Activated T-helper 1 cell treated with Interleukin-2 at 50 U/mL for 16 hours (primary cell): ENCODE measurements at places on chromosomes 7 and 10.
A peak's percentile ranks its signal among the peaks of the same experiment; 100 is the strongest.

DNA sequence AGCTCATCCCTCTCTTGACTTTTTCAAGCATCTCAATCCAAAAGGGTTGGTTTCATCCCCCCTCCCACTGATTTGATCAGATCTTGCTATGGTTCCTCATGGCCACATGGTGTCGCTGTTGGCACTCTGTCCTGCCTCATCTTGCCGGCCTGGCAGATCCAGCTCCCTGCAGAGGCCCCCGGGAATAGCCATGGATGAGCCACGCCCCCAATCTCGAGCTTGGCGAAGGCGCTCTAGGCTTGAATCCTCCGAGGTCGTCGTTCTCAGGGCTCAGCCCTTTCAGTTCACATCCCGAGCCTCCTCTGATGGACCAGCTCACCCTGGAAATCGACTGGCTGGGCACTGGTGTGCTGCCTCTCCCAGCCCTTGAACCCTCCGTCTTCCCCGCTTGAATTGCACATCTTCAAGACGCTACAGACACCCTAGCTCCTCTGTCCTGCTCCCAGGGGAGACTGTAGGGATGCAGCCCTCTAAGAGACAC lies 628.7 kb downstream of the TYW1 start:
- no peak for DNase-seq

- no peak for DNase-seq
Observed at GRCh38 chr7:66099232-66099550, 15.5 kb upstream of the CRCP start.

- no peak for DNase-seq
Observed at GRCh38 chr10:14478604-14479003, 147.9 kb upstream of the FRMD4A start.

DNA sequence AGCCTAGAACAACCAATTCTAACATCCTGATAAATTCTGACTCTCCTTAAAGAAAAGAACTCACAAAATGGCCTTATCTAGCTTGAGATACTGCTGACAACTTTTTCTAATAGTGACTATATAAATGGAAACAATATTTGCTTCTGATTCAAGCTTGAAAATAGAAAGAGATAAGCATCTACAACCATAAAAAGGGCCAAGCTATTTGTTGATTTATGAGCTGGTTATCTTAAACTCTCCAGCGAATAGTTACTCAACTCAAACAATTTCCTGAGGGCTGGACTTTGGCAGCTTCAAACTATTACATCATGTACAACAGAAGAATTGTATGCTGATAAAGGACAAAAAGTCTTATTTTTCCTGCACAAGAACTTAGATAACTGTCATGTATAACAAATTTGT lies 4.6 kb downstream of the USP54 start:
- no peak for DNase-seq

- no peak for DNase-seq
Observed at GRCh38 chr7:95579318-95579717, 17.0 kb downstream of the PDK4 start.

DNA sequence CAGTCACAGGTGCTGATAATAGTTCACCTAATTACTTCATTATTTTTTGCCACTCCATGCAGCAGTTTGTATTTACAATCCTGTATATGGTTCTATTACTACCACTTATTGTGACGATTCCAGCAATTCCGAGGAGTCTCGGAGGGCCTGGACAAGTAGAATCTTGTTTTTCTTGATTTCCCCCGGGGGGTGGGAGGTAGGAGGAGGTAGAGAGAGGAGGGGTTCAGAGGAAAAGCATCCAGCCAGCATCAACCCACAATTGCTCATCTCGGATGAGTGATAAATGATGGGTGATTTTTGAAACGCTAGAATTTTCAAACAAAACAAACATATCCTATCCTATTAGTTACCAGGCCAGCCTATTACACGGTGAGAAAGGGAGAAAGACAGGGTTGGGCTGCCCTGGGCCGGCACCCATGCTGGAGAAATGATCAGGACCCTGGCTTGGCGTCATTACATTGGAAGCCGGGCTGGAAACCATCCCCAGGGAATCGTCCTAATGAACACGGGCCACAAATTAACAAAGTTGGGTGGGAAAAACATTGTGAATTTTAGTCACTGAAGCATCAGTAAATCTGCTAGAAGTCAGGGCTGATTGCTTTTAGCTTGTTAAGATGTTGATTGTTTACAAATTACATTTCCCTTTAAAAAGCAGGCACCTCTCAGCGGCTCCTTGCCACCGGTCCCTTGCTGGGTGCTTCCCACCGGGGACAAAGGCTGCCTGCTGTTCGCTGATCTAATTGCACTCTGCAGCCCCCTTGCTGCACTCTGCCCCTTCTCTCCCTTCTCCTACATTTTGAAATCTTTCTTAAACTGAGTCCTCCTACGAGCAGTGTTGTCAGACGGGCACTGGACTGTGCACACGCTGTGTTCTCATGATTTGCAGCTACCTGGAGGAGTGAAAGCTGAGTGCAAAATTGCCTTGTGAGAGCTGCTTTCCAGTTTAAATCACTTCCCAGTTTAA lies 95.5 kb downstream of the FAM204A start:
- DNase-seq = no peak

- DNase-seq = no peak
Observed at GRCh38 chr10:98388101-98388655, 26.8 kb downstream of the PYROXD2 start.

DNA sequence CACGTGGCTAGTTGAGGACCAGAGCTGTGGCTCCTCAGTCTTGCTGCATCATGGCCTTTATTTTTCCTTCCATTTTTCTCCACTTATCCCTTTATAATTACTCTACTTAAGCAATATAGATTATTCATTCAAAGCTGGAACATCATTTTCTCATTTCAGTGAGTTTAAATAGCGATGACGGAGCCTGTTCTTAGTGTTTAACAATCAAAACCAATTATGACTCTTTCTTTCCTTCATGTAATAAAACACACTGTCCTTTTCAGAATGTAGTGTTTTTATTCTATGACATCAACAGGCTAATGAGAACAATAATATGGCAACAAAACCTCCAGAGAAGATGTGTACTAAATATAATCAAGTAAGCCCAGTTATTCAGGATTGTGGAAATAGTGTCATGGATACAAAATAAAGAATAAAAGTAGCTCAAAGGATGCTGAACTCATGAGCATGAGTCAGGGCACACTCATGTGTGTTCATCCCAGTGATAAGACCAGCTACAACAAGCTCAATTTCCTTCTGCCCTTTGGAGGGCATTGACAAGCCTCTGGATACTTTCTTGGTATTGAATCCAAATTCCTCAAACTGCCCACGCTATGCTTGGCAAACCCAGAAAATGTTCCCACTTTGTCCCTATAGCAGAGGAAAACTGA lies 188.4 kb downstream of the CYP26A1 start:
- no peak for DNase-seq

- no peak for DNase-seq
Observed at GRCh38 chr10:17836942-17837341, 27.8 kb downstream of the MRC1 start.

GRCh38 chr10:59993931-59994330 lies 87.6 kb upstream of the CCDC6 start:
- no peak for DNase-seq

GRCh38 chr7:141073173-141073640 lies 657 bp upstream of the TMEM178B start:
- no peak for DNase-seq

DNA sequence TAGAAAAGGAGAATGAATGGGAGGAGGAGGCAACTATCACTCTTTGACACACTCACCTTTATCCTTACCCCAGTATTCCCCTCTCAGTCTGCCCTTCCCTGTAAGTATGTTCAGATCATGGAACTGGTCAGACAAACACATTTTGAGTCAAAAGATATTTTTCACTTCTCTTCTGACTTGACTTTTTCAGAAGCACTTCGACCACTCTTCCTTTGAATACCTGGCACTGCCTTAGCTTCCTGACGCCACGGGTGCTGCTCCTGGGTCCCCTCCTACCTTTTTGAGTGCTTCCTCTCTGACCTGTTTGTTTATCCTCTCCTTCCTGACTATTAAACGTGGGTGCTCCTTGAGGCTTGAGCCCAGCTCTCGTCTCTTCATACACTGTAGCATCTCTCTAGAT lies 19.8 kb upstream of the C10orf67 start:
- no peak for DNase-seq

- DNase-seq = no peak
Observed at GRCh38 chr7:13742126-13742525, 247.3 kb downstream of the ETV1 start.

DNA sequence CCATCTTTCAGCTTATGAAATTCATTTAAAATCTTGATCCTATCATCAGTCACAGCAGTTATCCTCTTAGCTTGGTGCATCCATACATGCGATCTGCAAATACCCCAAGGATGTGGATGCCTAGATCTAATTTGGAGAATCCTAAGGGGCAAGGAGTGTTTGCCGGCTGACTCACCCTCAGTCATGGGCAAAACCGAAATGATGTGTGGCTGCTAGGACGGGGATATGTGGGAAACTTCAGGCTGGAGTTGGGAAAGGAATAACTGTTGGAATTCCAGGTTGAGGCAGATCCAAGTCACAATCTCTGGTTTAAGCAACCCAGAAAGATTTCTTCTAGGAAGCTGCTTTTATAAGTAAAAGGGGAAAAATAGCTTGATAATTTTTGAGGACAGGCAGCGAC lies 19.7 kb upstream of the GOT1 start:
- no peak for DNase-seq

GRCh38 chr7:152737833-152738232 lies 21.7 kb upstream of the ACTR3B start:
- no peak for DNase-seq

- DNase-seq = no peak
Observed at GRCh38 chr7:68309806-68310205, 1288.5 kb upstream of the AUTS2 start.

DNA sequence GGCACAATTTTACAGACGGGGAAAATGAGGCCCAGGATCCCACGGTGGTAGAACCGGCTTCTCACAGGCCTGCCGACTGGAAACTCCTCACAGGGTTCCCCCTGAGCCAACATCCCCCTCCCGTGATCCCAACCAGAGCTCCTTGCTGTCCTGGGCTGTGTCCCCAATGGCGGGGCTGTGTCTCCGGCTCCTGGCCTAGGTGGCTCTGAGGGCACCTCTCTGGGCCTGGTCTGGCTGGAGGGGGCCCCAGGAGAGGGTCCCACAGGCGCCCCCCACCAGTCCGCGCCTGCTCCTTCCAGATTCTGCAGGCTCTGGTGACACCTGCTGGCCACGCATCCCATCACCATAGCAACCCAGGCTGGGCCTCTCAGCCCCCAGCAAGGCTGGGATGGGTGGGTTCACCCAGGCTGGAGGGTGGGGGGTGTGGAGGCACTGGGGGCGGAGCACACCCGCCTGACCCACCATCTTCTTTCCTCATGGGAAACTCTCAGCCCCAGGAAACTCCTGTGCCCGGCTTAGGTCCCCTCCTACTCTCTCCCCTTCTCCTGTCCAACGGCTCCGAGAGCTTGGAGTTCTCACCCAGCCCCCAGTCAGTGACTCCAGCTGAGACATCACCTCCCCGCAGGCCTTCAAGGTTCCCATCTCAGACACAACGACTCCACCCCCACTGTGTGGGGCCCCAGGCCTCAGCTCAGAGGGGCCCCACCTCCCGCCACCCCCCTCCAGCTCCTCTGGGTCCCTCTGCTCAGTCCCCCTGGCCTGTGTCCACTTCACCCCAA lies 27.1 kb upstream of the TNRC18 start:
- DNase-seq = peak; percentile 22

GRCh38 chr10:68235111-68235510 lies 3.2 kb upstream of the ATOH7 start:
- DNase-seq = no peak

DNA sequence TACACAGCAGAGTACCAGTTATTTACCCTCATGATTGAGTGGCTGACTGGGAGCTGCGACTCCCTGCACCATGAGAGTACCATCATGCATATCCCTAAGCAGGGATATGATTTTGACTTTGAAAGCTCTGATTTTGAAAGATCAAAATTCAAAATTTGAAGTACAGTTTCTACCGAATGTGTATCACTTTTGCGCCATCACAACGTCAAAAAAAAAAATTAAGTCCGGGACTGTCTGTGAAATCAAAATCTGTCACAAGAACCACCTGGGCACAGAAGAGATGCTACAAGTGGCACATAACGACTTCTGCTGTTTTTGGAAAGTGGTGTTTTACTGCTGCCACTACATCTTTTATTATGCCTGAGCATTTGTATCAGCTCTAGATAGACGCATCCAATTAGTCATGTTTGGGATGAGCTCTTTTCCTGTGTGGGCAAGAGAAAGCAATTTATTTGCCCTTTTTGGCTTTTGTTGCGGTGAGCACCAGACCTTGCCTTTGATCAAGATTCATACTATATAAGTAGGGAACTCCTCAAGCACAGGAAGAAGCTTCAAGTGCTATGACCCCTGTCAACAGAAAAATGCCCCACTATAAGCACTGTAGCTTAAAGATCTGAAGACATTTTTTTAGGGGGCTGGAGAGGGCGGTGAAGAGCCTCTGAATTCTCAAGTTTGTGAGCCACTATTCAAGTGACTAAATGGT lies 10.7 kb downstream of the MTPN start:
- DNase-seq = no peak

DNA sequence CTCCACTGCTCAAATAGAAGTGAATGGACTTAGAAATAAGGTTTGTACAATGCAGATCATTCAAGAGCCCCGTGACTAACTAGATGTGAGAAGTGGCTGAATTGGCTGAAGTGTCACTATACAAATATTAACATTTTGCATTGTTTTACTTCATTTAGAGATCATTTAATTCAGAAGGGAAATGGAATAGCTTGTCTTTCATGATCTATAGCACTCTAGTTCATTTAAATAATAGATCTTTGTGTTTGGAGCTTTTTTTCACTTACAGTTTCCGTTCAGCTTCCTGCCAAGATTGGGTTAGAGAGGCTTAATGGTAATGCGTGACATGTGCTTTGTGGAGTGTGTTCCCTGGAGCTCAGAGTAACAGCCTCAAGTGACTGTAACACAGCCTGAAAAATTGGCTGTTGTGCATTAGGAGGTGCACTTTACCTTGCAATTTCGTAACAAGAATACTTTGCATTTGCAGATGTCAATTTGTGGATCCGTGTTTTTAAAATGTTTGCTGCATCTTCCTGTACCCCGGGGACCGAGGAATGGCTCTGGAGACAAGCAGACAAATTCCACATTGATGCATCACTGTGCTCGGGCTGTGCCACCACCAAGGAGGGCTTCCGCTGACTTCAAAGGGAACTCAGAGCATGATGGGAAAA lies 170.3 kb downstream of the NRP1 start:
- DNase-seq = no peak

DNA sequence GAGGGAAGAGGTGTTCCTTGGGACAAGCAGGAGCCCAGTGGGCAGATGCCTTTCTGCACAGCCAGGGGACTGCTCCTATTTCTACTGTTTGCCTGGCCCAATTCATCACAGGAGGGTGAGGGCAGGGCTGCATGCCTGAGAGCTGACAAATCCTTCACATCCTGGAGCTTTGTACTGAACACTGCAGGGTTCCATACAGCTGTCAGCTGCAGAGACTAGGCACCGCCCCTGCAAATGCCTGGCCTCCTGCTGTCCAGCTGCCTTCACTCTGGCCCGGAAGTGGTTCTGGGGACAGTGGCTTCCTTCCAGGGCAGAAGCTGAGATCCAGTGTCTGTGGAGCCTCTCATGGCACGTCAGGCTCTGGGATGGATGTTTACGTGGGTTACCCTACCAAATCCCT lies 470.7 kb downstream of the DNAJB6 start:
- DNase-seq = no peak

- no peak for DNase-seq
Observed at GRCh38 chr10:84204122-84204521, 9.8 kb downstream of the CDHR1 start.
